ENCODE measurements at places on chromosomes 7 and 10.
A peak's percentile ranks its signal among the peaks of the same experiment; 100 is the strongest.

- DNase-seq: no peak
Measured at GRCh38 chr7:144069953-144070352, 342 bp downstream of the OR2A25 start.

DNA sequence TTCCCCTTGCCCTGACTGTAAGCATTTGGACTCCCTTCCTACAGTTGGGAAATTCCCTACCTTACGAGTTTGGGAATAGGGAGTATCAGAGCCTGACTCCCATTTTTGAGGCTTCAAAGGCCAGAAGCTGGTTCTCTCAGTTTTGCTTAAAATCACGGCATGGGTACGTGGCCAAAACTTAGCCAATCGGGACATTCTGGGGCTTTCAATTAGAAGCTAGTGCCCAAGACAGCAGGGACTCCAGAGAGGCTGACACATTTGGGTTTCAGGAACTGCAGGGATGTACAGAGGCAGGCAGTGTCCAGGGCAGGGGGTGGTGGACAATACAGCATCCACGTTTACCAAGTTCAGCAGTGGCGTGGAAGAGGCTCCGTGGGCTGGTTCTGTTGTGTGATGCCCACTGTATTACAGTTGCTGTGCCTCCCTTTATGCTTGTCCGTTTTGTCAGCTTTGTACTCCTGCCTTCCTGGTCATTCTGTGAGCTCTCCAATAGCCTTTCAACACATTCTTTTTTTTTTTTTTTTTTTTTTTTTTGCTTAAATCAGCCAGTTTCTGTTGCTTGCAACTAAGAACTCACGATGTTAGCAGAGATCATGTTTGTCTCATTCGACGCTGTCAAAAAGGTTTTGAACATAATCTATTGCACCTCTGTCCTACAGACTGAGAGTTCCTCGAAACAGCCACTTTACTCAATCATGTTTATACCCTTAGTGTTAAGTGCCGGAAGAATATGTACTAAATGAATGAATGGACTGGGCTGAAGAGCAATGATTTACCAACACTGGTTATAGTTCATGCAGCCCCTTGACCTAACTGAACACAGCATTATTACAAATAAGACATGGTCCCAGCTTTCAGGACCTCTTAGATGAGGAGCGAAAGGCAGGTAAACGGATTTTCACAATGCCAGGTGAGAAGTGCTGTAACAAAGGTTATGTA is 1.1 kb downstream of the GGCT start:
- no peak for DNase-seq

GRCh38 chr7:99313204-99313573 is 12.5 kb upstream of the ARPC1A start:
- no peak for DNase-seq

GRCh38 chr7:67788669-67789068 is 792.0 kb downstream of the TYW1 start:
- no peak for DNase-seq

GRCh38 chr7:18475488-18475887 is 20.1 kb upstream of the HDAC9 start:
- DNase-seq: no peak

DNA sequence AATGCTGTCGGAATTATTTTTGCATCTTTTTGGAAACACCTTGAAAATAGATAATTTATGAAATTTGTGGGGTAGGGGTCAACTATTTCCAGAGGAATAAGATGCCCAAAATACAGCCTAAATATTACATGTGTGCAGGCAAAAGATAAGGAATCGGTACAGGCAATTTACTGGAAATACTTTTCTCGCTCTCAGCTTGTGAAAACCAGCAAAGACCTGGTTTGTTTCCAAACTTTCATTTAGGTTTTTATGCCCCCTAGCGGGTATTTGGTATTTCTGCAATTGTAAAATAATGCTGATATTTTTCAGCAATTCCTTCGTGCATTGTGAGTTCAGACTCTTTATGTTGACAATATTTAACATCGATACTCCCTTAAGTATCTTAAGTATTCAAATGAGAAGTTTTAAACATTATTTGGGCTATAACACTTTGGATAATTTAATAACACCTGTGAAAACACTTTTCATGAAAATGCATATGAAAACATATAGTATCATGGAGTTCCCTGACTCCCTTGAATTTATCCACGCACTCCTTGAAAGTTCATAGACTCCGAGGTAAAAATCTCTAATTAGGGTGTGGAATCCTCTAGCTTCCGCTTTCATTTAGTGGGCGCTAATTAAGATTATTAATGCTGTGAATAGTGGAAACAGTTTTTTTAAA is 132.4 kb downstream of the TSPAN12 start:
- DNase-seq: peak; percentile 1

DNA sequence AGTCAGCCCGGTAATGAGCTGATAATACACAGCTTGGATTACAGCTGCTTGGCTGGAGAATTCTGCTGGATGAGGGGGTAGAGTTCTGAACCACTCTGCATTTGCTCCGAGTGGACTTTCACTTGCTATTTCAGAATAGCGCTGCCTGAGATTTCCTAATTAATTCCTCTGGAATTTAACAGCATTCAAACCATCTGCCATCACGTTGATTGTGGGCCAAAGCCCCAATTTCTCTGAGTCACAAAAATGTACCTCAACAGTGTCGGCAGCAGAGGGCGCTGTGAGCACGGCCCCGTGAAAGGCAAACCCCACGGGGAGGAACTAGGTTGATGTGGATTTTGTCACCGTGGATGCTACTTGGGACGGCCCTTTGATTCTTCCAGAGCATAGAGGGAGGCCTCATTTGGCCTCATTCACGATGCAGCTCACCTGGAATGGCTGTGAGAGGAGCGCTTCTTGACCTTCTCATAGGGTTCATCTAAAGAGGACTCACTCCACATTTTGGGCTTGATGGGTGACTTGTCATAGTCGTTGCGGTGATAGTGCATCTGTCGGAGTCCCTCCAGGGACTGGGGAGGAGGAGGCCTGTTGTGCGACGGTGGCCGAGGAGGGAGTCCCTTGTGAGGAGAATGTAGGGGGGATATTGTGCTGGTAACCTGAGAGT is 73.3 kb downstream of the PRPF18 start:
- peak; percentile 59 for DNase-seq

DNA sequence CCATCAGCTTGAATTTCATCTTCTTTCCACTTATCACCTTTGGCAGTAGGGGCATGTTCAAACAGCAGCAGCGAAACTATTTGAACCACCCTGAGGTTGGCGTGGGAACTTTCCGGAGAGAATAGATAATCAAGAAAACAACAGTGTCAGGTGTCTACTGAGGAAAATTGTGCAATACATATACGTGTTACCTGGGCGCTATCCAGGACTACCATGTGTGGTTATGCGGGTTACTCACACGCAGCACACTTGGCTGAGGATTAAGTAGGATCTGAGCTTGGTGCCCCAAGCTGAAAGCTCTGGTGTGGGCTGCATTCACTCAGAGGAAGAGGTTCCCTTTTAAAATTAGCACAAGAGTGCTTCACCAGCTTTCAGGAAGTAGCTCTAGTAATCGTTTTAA is 8.8 kb upstream of the ABI1 start:
- DNase-seq: no peak

DNA sequence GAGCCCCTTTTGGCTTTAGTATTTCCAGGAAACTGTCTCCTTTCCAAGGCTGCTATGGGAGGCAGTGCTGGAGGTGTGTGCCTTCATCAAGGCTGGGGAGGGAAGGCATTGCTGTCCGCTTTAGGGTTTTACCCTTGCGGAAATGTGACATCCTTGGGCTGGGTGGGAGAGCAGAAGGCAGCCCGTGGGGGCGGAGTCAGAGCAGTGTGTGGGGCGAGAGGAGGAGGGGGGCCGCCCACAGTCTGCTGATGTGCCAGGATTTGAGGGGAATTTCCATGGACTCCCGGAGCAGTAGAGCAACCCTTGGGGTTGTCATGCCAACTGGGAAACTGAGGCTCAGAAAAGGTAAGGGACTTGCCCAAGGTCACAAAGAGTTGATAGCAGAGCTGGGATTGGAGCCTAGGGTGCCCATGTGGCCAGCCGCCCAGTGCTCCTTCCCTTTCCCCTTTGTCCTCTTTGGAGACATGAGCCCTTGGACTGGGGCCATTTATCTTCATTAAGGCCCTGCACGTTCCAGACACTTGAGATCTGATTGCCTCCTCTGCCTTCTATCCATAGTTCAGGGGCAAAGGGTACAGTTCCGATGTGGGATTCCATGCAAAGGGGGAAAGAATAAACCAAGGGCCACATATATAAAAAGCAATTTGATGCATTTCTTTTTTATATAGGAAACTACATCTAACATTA is 22.2 kb downstream of the TSPAN15 start:
- no peak for DNase-seq

Data from CD4-positive, alpha-beta T cell treated with Interferon alpha-2 for 1 hour (primary cell).